ENCODE measurements at places on chromosomes 2 and 18. TPM values are rescaled to one million over a fixed set of nuclear protein-coding genes. Genes with fewer than 3 reads are reported as not detected.

The C2orf92 gene
- 0.35 TPM for total RNA-seq

The GREB1 gene
- total RNA-seq = 0.18 TPM

The TTN gene
- total RNA-seq = under 0.01 TPM

The MARCO gene
- not detected for total RNA-seq
